Sigmoid colon (tissue), 7 donors: ENCODE measurements at places on chromosomes 11 and 22. TPM values are rescaled to one million over a fixed set of nuclear protein-coding genes. Genes with fewer than 3 reads are reported as not detected.
A peak's percentile ranks its signal among the peaks of the same experiment; 100 is the strongest.

MS4A3 gene
- total RNA-seq, result not detected

TEX54 gene
- not detected for total RNA-seq

- H3K4me3 ChIP-seq, result no peak overlapping the region
- DNase-seq, result peak; percentile 54
- no peaks in the 10 kb centered on the region for H3K36me3 ChIP-seq
- H3K27ac ChIP-seq, result no peak overlapping the region
- no peaks in the 10 kb centered on the region for H3K4me1 ChIP-seq
- peaks cover 11% of the 10 kb centered on the region for H3K27me3 ChIP-seq
Observed at GRCh38 chr11:73265853-73266645, 6.1 kb upstream of the P2RY6 start.

GRCh38 chr11:124643605-124644425, 21.2 kb downstream of the TBRG1 start:
- H3K27me3 ChIP-seq, result no peaks in the 10 kb centered on the region
- no peak for DNase-seq
- H3K36me3 ChIP-seq, result no peaks in the 10 kb centered on the region
- H3K4me3 ChIP-seq, result no peak overlapping the region
- H3K4me1 ChIP-seq, result peaks cover 4% of the 10 kb centered on the region

SLC15A3 gene
- 16.3 TPM for total RNA-seq

- H3K27me3 ChIP-seq, result peaks cover 5% of the 10 kb centered on the region
- no peaks in the 10 kb centered on the region for H3K4me1 ChIP-seq
- H3K27ac ChIP-seq, result no peak overlapping the region
- H3K36me3 ChIP-seq, result no peaks in the 10 kb centered on the region
- DNase-seq, result no peak
- H3K4me3 ChIP-seq, result no peak overlapping the region
Observed at GRCh38 chr22:17056058-17056457, 28.7 kb upstream of the IL17RA start.

GRCh38 chr11:16881766-16882165, 132.4 kb downstream of the PLEKHA7 start:
- peaks cover 10% of the 10 kb centered on the region for H3K4me1 ChIP-seq
- H3K36me3 ChIP-seq, result no peaks in the 10 kb centered on the region
- no peaks in the 10 kb centered on the region for H3K27me3 ChIP-seq
- H3K4me3 ChIP-seq, result no peak overlapping the region
- no peak overlapping the region for H3K27ac ChIP-seq
